ENCODE measurements at places on chromosomes 4 and X.
A peak's percentile ranks its signal among the peaks of the same experiment; 100 is the strongest.

DNA sequence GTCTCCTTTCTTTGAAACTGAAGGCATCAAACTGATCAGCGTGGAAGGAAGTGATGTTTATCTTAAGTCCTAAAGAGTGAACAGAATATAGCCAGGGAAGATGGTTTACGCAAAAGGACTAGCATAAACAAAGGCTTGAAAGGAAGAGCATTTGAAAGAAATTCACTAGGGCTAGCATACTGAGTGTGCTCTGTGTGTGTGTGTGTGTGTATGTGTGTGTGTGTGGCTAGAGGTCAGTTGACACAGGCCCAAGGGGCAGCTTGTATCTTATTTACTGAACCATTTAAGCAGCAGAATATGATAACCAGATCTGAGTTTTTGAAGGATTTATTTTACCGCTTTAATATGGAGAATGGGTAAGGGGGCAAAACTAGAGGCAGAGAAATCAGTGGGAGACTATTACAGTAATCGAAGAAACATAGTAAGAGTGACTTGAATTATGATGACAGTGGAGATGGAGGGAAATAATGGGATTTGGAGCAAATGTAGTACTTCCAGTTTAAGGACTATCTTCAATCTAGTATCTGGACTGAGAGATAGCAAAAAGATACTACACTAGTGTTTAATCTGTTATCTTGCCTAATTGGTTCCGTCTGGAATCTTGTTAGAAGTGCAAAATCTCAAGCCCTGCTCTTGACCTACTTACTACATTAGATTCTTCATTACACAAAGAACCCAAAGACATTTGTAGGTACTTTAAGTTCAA lies 36.9 kb downstream of the CEP44 start:
- DNase-seq: no peak

- no peak for DNase-seq
These were observed 8.1 kb downstream of the SH3BP2 start for GRCh38 chr4:2800691-2801596.

GRCh38 chr4:128782076-128782715 lies 27.3 kb upstream of the JADE1 start:
- peak; percentile 61 for DNase-seq

GRCh38 chr4:184616633-184617551 lies 32.4 kb downstream of the CASP3 start:
- no peak for DNase-seq

DNA sequence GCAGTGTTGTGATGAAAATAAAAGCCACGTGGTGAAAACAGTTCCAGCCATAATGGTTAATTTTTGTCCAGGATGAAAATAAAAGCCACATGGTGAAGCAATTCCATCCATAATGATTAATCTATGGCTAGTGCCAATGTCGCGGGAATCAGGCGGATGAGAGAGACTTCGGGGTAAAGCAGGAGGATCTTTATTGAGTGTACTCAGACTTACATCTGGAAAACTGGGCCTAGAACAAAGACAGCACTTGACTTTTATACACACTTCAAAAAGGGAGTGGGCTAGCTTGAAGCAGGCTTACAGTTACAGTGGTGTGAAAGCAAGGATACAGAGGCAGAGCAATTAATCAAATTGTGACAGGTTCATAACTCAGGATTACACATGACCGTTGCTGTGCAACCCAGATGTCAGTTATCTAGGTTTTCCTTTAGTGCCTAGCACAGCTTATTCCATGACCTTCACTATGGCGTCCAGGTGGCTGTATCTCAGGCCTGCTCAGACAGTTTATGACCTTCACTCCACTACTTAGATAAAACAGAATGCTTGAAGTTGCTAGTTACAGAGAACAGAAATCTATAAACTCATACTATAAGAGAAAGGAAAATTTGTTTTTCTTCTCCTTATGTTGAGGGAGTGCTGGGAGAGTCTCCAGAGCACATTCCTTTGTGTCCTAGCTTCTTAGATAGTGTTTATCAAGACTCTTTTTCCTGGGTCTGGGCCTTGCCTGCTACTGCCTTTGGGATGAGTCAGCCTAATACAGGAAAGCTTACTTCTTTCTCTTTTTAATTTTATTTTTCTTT lies 5.9 kb upstream of the PLA2G12A start:
- no peak for DNase-seq

GRCh38 chr4:20217951-20218350 lies 33.8 kb upstream of the SLIT2 start:
- DNase-seq: no peak

DNA sequence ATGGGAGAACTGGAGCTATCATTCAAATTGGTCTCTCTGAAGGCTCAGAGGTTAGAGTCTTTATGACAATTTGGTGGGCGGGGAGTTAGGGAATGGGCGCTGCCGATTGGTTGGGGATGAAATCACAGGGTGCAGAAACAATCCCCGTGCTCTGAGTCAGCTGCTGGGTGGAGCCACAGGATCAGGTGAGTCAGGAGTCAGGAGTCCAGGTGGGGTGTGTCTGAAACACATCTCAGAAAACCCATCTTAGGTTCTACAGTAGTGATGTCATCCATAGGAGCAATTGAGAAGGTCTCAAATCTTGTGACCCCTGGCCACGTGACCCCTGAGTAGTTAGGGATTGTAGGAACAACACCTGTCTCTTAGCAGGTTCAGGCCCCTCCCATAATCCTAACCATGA lies 41.6 kb upstream of the TLR3 start:
- no peak for DNase-seq

DNA sequence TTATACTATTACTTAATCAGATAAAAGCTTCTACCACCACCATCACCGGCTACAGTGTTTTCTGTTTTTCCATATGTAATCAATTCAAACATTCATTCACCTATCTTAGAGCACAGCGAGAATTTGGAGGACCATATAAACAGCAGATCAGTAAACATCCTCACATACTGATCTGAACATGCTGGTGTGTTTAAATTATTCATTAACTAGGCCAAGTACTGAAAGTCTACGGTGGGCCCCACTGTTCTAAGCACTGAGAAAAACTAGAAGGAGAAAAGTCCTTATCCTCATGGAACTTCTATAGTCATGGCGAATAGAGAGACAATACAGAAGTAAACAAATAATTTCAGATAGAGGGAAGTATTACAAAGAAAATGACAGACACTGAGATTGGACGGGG lies 176.6 kb downstream of the NR3C2 start:
- DNase-seq: no peak

- no peak for DNase-seq
These were observed 21.1 kb downstream of the GRPR start for GRCh38 chrX:16144420-16144819.

Measured in central memory CD4-positive, alpha-beta T cell (primary cell).